H1 (cell line): ENCODE measurements at places on chromosomes 3 and 15. TPM values are rescaled to one million over a fixed set of nuclear protein-coding genes. Genes with fewer than 3 reads are reported as not detected.

- no peaks in the 10 kb centered on the region for H3K27me3 ChIP-seq
- no peaks in the 10 kb centered on the region for H3K4me1 ChIP-seq
- H3K4me3 ChIP-seq = no peak overlapping the region
Measured at GRCh38 chr3:52593103-52593502, 56.7 kb downstream of the UQCC5 start.

DNA sequence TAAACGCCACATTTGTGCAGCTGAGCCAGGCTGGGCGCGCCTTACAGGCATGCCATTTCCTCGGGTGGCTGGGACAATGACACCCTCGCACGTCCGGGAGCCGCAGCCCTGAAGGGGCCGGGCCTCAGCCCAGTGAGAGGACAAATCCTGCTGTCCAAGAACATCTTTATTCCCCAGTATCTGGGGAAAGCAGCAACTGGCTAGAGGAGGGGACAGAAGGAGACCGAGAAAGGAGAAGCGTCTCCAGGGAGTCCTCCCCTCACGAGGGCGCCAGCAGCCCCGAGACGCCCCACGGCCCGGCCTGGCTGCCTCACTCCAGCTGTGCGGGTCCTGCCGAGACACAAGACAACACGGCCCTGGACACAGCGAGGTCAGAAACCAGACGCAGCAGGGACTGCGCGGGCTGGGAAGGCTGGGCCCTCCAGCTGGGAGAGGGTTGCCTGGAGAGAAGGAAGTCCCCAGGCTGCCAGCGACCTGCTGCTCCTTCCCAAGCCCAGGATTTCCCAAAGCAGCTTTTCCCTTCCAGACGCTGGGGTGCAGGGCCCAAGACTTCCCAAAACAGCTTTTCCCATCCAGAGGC, 130.2 kb downstream of the CHSY1 start:
- H3K36me3 ChIP-seq = no peaks in the 10 kb centered on the region
- H3K27ac ChIP-seq = no peak overlapping the region
- H3K27me3 ChIP-seq = no peaks in the 10 kb centered on the region

GRCh38 chr3:190558796-190559195, 44.9 kb downstream of the IL1RAP start:
- DNase-seq = no peak
- H3K4me1 ChIP-seq = no peaks in the 10 kb centered on the region
- H3K27ac ChIP-seq = no peak overlapping the region

DNA sequence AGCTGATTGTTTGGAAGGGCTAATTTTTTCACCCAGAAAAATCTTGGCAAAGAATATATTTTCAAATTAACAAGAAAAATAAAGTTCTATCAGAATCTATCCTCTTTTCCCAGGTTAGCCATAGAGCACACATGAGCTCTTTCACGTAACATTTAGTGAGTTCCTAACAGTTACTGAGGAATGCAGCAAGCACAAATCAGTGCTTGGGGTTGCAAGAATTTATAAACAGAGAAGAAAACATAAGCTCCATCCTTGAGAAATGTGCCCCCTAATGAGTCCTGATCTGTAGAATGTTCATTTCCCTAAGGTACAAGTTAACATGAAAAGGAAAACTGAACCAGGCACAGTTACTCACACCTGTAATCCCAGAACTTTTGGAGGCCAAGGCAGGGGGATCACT, 13.9 kb downstream of the EOGT start:
- no peak overlapping the region for H3K27ac ChIP-seq
- H3K4me3 ChIP-seq = no peak overlapping the region
- DNase-seq = no peak
- H3K36me3 ChIP-seq = peaks cover 4% of the 10 kb centered on the region
- H3K4me1 ChIP-seq = no peaks in the 10 kb centered on the region

Gene DPPA2
- total RNA-seq = 11.2 and 12.6 TPM in 2 replicates

DNA sequence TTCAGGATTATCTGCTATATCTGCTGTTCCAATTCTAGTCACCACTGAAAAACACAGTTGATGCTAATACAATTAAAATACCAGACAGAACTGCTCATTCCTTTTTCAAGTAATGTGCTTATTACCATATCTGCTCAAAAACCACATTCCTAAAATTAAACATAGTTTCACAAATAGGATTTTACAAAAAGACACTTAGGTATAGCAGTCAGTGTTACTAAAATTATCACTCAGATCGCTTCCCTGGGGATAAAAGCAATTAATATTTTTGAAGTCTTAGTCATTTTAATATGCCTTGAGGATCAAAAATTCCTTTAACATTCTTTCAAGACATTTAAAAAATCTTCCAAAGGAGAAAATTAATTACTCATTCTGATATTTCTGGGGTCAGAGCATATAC, 71.5 kb downstream of the RAD18 start:
- H3K36me3 ChIP-seq = no peaks in the 10 kb centered on the region; the same call in 1 of the 2 replicates
- no peak for DNase-seq
- no peaks in the 10 kb centered on the region for H3K27me3 ChIP-seq
- no peak overlapping the region for H3K4me3 ChIP-seq
- no peak overlapping the region for H3K27ac ChIP-seq
- H3K4me1 ChIP-seq = no peaks in the 10 kb centered on the region

DNA sequence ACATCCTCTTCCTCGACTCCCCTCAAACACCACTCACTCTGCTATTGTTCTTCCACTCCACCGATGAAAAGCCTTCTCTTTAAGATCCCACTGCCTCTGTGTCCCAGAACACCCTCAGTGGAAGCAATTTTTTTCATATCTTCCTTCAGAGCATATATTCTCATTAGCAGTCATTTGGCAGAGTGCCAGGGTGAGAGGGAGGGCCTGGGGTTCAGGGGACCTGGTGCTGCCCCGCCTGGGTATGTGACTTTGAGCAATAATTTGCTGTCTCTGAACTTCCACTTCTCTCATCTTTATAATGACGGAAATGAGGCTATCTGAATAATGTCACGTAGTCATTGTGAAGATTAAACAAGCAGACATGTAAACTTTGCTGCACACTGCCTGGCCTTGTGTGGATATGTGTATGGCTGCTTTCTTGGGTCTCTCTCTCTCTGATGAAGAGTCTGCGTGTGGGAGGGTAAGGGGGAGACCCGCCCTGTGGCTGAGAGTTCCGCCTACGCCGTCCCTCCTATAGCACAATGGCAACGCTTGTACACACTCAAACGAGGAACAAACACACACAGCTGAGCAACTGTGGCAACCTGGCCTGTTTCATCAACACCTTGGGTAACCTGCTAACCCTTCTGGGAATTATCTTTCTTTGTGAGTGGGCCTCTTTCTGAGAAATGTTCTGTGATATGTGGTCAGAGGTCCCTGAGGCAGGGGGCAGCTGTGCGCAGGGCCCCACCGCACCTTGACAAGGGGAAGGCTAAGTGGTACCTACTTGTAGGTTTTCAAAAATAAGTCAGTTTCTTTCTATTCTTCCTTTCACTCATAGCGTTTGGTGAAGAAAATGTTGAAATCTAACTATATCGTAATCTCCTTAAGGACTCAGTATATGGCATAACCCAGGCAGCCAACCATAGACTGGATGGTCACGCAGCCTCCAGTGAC, 369.8 kb downstream of the SV2B start:
- no peaks in the 10 kb centered on the region for H3K4me1 ChIP-seq
- no peak for DNase-seq
- no peaks in the 10 kb centered on the region for H3K36me3 ChIP-seq
- H3K4me3 ChIP-seq = no peak overlapping the region

Gene ARIH1
- 169 and 179 TPM in 2 replicates for total RNA-seq

DNA sequence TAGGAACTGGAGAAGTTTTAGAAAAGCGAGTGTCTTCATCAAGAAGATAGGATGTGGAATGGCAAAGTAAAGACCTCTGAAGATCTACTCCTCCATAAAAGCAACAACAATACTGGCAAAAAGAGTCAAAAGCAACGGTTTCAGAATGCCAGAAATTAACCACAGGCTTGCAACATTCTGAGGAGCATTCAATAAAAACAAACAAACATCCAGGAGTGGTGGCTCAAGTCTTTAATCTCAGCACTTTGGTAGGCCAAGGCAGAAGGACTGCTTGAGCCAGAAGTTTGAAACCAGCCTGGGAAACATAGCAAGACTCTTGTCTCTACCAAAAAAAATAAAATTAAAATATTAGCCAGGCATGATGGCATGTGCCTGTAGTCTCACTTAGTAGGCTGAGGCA, 143.2 kb upstream of the HACD2 start:
- no peaks in the 10 kb centered on the region for H3K36me3 ChIP-seq
- no peaks in the 10 kb centered on the region for H3K27me3 ChIP-seq
- H3K27ac ChIP-seq = no peak overlapping the region
- H3K4me1 ChIP-seq = no peaks in the 10 kb centered on the region
- H3K4me3 ChIP-seq = no peak overlapping the region

- H3K27me3 ChIP-seq = no peaks in the 10 kb centered on the region
- no peak overlapping the region for H3K4me3 ChIP-seq
- DNase-seq = no peak
Measured at GRCh38 chr3:141491081-141491480, 4.3 kb downstream of the RASA2 start.

DNA sequence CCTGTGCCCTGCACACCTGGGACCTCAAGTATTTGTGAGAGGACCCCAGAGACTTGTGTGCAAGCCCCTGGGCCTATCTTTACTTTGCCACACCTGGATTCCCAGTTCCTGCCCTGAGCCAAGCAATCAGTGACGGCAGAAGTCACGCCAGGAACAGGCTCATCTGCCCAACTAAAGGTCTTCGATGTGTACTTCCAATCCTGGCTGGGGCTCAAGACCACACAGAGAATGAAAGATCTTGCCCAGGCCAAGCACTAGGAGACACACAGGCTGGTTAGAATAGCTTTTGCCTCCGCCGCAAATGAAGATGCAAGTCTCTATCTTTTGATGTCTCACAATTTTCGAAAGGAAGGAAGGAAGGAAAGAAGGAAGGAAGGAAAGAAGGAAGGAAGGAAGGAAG, 228.8 kb downstream of the OCA2 start:
- no peak overlapping the region for H3K4me3 ChIP-seq
- H3K27me3 ChIP-seq = no peaks in the 10 kb centered on the region
- H3K27ac ChIP-seq = no peak overlapping the region
- no peaks in the 10 kb centered on the region for H3K4me1 ChIP-seq
- no peak for DNase-seq

Gene VGLL3
- total RNA-seq = 13.4 and 21.6 TPM in 2 replicates

- DNase-seq = no peak
- no peaks in the 10 kb centered on the region for H3K4me1 ChIP-seq
- H3K27ac ChIP-seq = no peak overlapping the region
Measured at GRCh38 chr3:5205165-5205941, 17.8 kb downstream of the EDEM1 start.

Gene C3orf20
- not detected in 2 replicates for total RNA-seq

GRCh38 chr3:123780656-123781055, 103.5 kb downstream of the MYLK start:
- no peak overlapping the region for H3K4me3 ChIP-seq
- no peaks in the 10 kb centered on the region for H3K4me1 ChIP-seq
- H3K27me3 ChIP-seq = no peaks in the 10 kb centered on the region
- DNase-seq = no peak
- no peaks in the 10 kb centered on the region for H3K36me3 ChIP-seq

DNA sequence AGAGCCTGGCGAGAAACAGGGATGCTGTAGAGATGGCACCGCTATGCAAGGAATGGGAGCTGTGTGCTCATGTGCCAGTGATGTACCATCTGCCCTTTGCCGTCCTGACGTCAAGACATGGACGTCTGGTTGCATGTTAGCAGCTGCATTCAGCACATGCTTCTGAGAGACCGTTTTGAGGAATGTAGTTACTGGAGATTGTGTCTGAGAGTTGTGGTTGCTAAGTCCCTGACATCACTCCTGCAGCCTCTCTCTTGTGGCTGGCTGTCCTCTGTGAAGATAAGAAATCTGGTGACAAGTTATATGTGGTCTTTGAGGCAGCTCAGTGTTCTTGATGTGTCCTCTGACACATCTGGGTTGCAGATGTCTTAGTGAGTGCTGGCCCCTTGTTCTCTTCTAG, 165.1 kb downstream of the APBA2 start:
- H3K36me3 ChIP-seq = no peaks in the 10 kb centered on the region
- H3K27ac ChIP-seq = no peak overlapping the region
- H3K4me3 ChIP-seq = no peak overlapping the region

Gene SERF2
- 655 and 672 TPM in 2 replicates for total RNA-seq

Gene SCG5
- 16.9 and 19.9 TPM in 2 replicates for total RNA-seq

- no peak for DNase-seq
- H3K4me1 ChIP-seq = no peaks in the 10 kb centered on the region; the same call in 1 of the 2 replicates
- no peak overlapping the region for H3K27ac ChIP-seq
- no peak overlapping the region for H3K4me3 ChIP-seq
- H3K27me3 ChIP-seq = no peaks in the 10 kb centered on the region
Measured at GRCh38 chr3:15647611-15648167, 46.1 kb downstream of the BTD start.

DNA sequence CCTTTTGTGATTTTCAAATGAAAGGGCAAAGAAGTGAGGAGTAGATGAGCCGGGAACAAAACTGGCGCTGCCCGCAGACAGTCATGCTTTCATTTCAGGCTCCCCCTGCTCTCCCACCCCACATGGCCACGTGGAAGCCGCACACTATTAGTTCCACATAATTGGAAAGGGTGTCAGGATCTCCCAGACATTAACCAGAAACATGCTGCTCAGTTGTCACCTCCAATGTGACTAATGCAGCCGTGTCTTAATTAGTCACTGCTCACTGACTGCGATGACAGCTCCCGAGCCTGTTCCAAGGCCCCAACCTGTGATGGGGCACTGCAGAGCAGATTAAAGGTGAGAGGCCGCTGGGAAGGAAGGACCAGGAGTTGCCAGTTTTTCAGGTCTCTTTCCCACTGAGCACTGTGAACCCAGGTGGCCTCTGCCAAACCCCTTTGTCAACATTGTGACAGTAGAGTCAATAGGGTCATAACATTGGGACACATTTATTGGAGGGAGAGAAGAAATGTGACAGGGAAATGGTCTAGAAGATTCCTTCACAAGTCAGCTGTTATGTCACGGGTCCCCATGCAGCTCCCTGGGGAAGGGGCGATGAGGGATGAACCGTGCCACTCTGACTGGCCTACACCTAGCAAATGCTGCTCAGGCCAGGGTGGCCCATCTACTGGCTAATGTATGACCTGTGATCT, 38.6 kb upstream of the SFMBT1 start:
- no peak overlapping the region for H3K4me3 ChIP-seq
- no peaks in the 10 kb centered on the region for H3K4me1 ChIP-seq
- no peak overlapping the region for H3K27ac ChIP-seq
- no peaks in the 10 kb centered on the region for H3K27me3 ChIP-seq
- no peaks in the 10 kb centered on the region for H3K36me3 ChIP-seq

DNA sequence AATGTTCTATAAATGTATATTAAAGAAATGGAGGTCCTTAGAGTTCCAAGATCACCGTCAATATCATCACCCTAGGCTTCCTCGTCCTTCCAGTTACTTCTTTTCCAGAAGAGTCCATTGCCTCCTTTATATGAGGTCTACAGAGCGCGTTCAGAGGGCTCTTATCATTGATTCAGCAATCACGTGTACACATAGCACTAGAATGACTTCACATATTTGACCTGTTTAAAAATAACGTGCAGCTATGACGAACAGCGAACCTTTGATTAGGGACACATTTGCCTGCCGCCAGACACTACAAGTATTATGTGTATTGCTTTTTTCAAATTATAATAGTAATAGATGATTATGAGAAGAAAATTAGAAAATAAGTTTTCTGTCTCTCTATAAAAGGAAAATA, 26.0 kb downstream of the IGF1R start:
- H3K27ac ChIP-seq = 0 out of 2 replicates have a peak overlapping the region, but pooled peaks have one; percentile 1
- no peak for DNase-seq
- H3K4me1 ChIP-seq = peaks cover 22% of the 10 kb centered on the region
- H3K4me3 ChIP-seq = no peak overlapping the region
- H3K27me3 ChIP-seq = no peaks in the 10 kb centered on the region

- no peak overlapping the region for H3K4me3 ChIP-seq
- no peak overlapping the region for H3K27ac ChIP-seq
- no peak for DNase-seq
- no peaks in the 10 kb centered on the region for H3K4me1 ChIP-seq
Measured at GRCh38 chr15:38040615-38041014, 106.2 kb downstream of the TMCO5A start.
